Right kidney (tissue), 9 donors: ENCODE measurements at places on chromosomes 4 and X.

DNA sequence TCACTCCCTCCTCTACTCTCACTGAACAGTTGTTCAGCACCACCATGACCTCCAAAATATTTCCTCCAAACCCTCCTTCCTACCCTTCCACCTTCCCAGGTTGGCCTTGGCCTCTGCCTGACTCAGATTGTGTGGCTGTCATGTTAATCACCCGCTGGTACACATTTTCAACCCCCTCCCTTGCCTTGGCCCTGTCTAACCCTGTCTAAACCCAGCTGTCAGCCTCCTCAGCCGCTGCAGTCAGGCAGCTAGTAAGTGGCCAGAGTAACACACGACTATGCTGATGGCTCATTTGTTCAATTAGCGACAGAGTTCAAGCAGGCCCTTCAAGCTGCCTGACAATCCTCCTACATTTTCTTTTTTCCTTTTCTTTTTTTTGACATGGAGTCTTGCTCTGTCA lies 18.0 kb downstream of the ING2 start:
- DNase-seq = no peak

- DNase-seq = no peak
These were observed 42.0 kb downstream of the ANXA5 start for GRCh38 chr4:121654738-121655137.

GRCh38 chr4:88106205-88106604 lies 52.2 kb downstream of the ABCG2 start:
- no peak for DNase-seq

DNA sequence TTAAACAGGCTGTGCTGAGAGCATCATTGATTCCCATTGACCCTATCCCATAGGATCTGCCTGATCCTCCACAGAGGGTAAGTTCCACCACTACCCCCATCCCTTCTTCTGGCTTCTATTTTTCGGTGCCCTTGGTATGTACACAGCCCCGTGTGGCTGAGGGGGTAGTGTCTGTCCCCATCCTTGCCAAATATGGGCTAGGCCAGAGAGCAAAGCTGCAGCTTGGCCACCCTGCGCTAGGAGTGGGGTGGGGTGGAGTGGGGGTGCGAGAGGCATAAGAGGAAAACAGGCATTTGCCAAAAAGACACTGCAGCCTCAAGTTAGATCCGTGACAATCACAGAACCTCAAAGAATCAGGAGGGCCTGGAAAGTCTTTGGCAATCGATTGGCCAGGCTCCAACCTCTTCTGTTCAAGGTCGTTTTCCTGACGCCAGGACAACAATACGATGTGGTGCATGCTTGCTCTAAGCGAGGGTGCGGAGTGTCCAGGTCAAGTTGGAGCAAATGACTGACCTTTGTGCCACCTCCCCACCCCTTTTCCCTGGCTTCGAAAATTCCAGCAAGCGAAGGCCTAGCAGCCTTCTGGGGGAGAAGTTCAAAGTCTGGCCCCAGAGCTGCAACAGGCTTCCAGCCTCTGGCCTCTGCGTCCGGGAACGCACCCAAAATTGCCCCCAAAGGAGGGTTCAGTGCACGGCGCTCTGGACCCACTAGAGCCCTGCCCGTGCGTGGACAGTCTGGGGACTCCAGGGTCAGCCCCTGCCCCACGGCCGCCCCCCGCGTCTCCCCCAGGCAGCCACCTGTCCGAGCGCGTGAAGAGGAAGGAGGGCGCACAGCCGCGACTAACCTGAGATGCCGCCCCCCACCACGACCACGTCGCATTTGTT lies 598 bp downstream of the MAOB start:
- no peak for DNase-seq

DNA sequence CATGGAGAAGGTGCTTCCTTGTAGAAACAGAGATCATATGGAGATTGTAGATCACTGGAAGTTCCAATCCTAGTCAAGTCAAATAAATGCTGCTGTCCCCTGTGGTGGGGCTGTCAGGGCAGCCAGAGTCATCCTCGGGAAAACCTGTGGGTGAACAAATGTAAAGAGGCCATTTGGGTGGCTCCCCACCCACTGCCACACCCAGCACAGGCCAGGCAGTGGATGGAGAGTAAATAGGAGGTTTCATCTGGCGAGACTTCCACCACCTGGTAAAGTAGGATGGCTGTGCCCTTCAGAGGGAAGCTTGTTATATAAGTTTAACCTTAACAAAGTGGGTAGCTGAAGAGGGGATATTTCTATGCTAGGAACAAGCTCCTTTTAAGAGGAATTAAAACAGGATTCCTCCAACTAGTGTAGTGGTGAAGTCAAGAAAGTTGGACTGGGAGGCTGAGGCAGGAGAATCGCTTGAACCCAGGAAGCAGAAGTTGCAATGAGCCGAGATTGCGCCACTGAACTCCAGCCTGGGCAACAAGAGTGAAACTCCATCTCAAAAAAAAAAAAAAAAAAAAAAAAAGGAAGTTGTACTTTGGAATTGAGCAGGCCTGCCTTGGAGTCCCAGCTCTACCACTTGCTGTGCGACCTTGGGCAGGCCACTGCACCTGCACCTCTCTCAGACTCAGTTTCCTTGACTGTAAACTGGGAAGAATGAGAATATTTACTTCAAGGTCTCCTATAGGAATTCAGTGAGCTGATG lies 273.7 kb downstream of the PTTG2 start:
- no peak for DNase-seq

DNA sequence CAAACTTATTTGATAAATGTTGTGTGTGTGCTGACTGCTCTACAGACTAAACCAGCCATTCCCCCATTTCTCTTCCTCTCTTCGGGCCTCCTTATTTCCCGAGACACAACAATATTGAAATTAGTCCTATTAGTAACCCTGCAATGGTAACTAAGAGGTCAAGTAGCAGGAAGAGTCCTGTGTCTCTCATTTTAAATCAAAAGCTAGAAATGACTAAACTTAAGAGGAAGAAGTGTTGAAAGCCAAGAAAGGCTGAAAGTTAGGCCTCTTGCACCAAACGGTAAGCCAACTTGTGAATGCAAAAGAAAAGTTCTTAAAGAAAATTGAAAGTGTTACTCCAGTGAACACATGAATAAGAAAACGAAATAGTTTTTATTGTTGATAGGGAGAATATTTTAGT lies 357.8 kb upstream of the SLC7A11 start:
- no peak for DNase-seq

GRCh38 chr4:182212211-182212761 lies 30.9 kb upstream of the TENM3 start:
- peak; percentile 29 for DNase-seq

DNA sequence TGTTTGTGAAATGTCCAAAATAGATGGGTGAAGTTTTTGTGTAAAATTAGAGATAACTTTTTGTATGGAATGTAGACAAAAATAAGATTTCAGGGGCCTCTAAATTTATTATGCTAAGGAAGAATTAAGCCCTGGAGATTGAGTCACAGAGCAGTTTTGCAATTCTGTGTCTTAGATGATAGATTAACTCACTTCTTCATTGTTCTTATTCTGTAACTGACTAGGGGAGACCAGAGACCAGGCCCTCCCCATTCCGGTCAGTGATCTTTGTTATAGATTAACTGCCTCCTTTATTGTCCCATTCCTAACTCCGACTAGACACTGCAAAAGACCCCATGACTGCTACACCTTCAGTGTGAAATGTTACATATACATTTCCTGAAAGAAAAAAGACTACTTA lies 238.4 kb upstream of the TAPT1 start:
- DNase-seq = no peak

- DNase-seq = no peak
These were observed 65.0 kb upstream of the DDX60 start for GRCh38 chr4:168383510-168383909.

- no peak for DNase-seq
These were observed 47.3 kb upstream of the GATB start for GRCh38 chr4:151808120-151808529.

GRCh38 chrX:33339219-33339618 lies 127.9 kb upstream of the DMD start:
- DNase-seq = no peak

GRCh38 chr4:97081951-97082350 lies 1061.3 kb downstream of the STPG2 start:
- DNase-seq = no peak

GRCh38 chrX:108361316-108361715 lies 76.9 kb downstream of the COL4A6 start:
- no peak for DNase-seq

- DNase-seq = no peak
These were observed 115.8 kb upstream of the INPP4B start for GRCh38 chr4:142961866-142962265.

GRCh38 chrX:120459309-120459708 lies 9.8 kb downstream of the LAMP2 start:
- DNase-seq = no peak

GRCh38 chr4:183284258-183284785 lies 35.8 kb downstream of the CLDN22 start:
- DNase-seq = no peak

DNA sequence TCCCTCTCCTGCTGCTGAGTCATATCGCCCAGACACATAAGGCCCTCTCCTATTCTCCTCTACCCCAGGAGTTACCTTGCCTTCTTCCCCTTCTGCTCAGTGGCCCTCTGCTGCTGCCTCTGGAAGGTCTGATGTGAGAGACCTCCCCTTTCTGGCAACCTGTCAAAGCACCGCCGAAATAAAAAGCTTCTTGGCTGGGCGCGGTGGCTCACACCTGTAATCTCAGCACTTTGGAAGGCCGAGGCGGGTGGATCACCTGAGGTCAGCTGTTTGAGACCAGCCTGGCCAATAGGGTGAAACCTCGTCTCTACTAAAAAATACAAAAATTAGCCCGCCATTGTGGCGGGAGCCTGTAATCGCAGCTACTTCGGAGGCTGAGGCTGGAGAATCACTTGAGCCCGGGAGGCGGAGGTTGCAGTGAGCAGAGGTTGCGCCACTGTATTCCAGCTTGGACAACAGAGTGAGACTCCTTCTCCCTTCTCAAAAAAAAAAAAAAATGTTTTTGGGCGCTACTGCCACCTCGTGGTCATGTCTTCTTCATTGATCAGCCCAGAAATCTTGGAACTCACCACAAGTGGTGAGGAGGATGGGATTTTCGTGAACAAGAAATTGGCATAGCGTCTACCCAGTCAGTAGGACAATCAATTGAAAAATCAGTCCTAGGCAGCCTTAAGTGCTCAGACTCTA lies 8.6 kb upstream of the ZXDA start:
- no peak for DNase-seq

GRCh38 chrX:40074080-40074958 lies 23.4 kb downstream of the BCOR start:
- no peak for DNase-seq

GRCh38 chr4:151117371-151117962 lies 18.0 kb downstream of the RPS3A start:
- peak; percentile 50 for DNase-seq

GRCh38 chrX:37613933-37614332 lies 42.5 kb downstream of the LANCL3 start:
- no peak for DNase-seq

- no peak for DNase-seq
These were observed 44.5 kb downstream of the STIM2 start for GRCh38 chr4:26905172-26905571.

DNA sequence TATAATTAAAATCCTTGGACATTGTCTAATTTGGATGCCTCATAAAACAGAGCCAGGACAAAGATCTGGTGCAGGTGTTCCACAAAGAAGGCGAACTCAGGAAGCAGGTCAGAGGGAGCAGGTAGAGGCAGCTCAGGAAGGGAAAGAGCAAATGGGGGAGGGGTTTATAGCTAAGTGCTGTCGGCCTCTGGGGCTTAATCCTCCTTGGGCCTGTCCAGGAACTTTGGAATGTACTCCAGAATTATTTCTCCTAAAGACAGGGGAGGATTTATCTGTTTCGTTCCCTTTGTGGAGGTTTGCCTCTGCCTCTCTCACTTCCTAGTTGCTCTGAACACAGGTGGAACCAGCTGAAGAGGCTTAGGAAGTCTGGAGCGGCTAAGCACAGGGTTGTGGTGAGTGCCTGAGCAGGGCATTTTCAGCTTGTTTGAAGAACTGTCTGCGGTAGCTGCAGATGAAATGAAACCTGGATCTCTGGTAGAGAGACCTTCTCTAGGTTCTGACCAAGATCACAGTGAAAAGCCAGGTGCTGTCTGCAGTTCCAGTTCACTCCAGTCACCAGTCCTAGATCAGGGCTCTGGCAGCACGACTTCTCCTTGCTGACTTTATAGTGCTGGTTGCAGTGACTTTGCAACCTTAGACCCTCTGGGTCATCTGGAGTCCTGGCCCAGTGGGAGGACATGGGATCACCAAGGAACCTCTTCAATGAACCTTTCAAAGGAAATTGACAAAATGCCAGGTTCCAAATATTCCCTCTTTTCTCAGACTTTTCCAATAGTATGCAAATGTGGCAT lies 519.2 kb downstream of the PCDH10 start:
- DNase-seq = no peak

GRCh38 chr4:168832763-168833575 lies 177.1 kb downstream of the CBR4 start:
- DNase-seq = peak; percentile 84

- no peak for DNase-seq
These were observed 20.7 kb upstream of the PROM1 start for GRCh38 chr4:16104520-16104919.

- DNase-seq = no peak
These were observed 243.7 kb upstream of the DIAPH2 start for GRCh38 chrX:96440941-96441340.

DNA sequence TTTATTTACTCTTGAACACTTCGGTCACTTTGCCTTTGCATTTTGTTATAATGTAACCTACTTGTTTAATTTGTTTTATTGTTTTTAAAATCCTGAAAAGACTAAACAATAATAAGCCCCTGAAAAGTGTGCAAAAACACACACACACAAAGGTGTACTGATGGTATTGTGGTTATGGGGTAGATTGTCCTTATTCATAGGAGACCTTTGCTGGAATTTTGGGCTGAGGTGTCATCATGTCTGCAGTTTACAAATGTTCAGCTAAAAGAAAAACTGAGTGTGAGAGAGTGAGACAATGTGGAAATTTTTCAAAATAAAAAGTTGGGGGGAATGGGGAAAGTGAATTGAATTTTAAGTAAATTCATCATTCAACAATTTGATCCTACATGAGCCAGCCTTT lies 174.9 kb downstream of the QDPR start:
- DNase-seq = no peak

GRCh38 chrX:104195489-104196084 lies 29.3 kb downstream of the FAM199X start:
- DNase-seq = no peak

DNA sequence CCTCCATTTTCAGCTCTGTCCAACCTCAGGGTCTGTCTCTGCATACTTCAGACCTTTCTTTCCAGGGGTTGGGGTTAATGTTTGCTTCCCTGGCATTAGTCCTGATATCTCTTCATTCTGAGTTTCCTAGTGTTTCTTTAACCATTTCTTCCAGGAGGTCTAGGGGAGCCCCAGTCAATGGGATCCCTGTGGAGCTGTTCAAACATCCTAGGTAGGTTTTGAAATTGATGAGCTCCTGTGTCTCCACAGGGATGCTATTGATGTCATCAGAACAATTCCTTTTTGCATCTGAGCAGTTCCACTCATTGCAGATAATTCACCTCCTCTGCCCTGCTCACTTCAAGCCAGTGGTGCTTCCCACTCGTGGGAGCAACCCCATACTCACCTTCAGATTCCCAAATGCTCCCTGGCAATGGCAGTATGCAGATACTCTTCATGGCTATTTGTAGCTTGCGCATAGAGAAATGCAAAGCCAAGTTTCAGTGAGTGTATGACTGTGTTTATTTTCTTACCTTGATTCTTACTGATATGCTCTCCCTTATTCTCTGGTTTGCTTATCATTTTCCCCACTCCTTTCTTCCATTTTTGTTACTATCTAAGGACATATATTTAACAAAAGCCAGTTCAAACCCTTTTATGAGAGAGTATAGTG lies 33.7 kb upstream of the LIMCH1 start:
- no peak for DNase-seq

GRCh38 chr4:141912831-141913230 lies 276.4 kb downstream of the IL15 start:
- DNase-seq = no peak
